ENCODE measurements at places on chromosomes 13 and 19. TPM values are rescaled to one million over a fixed set of nuclear protein-coding genes. Genes with fewer than 3 reads are reported as not detected.

The STX10 gene
- 33.6 TPM for total RNA-seq

The PRMT1 gene
- 228 TPM for total RNA-seq

GRCh38 chr13:83794583-83794982 is 87.7 kb downstream of the SLITRK1 start:
- no peaks in the 10 kb centered on the region for H3K36me3 ChIP-seq
- H3K27me3 ChIP-seq: no peaks in the 10 kb centered on the region

The ARRDC5 gene
- 0.04 TPM for total RNA-seq

The CERS1 gene
- 15.3 TPM for total RNA-seq

DNA sequence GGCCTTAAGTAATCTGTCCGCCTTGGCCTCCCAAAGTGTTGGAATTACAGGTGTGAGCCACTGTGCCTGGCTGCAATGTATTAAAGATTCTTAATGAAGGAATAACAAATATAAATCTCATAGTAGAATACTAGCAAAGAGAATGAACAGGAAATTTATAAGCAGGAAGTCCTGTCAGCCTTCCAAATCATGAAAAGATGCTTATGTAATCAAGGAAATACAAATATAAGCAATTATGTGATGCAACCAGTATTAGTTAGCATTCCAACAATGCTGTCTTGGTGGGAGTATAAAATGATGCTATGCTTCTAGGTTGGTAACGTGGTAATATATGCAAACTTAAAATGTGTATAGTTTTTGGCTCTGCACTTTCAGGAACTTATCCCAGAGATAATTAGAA is 133.8 kb downstream of the PDS5B start:
- no peak for DNase-seq
- H3K27ac ChIP-seq: no peak overlapping the region
- H3K36me3 ChIP-seq: peaks cover 12% of the 10 kb centered on the region
- H3K27me3 ChIP-seq: no peaks in the 10 kb centered on the region
- no peaks in the 10 kb centered on the region for H3K4me1 ChIP-seq

The ZNF626 gene
- 16.4 TPM for total RNA-seq

The FAM216B gene
- total RNA-seq: 0.09 TPM

The PLPP2 gene
- total RNA-seq: 0.58 TPM

Data from muscle of leg (tissue), 16 donors.